ENCODE measurements at places on chromosomes 1 and 21.
A peak's percentile ranks its signal among the peaks of the same experiment; 100 is the strongest.

DNA sequence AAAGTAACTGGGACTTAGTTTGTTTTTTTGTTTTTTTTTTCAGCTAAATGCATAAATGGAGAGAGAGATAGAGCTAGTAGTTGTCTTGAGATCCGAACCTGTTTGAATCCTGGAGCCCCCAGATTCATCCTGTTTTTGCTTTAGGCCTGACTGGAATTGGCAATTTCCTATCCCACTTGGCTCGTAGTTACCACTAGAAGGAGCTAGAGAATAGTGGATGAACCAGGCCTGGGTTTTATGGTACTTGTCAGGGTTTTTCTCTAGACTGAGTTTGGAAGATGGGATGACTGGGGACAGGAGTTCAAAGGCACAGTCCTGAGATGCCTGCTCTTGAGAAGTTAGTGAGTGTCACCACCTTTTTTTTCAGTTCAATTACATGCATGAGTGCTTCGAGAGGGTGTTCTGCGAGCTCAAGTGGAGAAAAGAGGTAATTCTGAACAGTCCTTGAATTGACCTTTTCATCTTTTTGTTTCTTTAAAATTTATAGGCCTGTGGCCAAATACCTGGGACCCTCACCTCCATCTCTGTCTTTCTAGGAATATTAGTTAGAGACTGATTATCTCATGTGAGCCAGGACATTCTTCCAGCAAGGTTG, 23.4 kb downstream of the CELF3 start:
- no peak for DNase-seq

DNA sequence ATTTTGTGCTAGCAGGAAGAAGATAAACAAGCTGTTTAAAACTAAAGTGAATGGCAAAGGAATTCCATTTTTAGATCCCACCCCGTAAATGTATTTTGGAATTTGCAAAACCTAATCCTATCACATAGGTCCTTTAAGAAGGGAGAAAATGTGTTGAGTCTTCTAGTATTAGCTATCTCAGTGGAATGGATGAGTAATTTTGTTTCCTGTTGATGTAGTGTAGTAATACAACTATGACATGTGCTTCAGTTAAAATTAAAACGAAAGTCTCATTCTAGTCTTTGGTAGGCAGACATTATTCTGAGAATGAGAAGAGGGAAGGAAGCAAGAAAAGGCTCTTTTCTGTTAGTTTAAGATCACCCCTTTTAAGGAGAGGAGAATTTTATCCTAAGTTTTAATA, 265.9 kb upstream of the C1orf105 start:
- no peak for DNase-seq

DNA sequence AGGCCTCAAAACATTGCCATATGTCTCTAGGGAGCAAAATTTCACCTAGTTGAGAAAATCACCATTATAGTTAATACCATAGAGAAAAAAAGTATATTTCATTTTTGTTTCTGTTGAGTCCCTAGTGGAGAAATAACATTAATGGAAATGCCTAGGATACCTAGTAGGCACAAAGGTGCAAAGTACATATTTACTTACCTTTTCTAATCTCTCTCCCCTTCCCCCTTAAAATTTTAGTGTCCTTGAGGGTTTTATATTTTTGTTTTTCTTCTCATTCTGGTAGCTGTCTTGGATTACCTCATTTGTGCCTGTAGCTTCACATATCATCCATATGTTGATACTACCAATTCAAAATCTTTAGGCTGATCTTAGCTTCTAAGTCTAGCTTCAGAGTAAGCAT, 127.0 kb downstream of the MAGI3 start:
- DNase-seq = no peak

GRCh38 chr1:179034720-179035119, 9.0 kb downstream of the FAM20B start:
- DNase-seq = no peak

GRCh38 chr1:46493316-46494032, 3.8 kb downstream of the DMBX1 start:
- no peak for DNase-seq

DNA sequence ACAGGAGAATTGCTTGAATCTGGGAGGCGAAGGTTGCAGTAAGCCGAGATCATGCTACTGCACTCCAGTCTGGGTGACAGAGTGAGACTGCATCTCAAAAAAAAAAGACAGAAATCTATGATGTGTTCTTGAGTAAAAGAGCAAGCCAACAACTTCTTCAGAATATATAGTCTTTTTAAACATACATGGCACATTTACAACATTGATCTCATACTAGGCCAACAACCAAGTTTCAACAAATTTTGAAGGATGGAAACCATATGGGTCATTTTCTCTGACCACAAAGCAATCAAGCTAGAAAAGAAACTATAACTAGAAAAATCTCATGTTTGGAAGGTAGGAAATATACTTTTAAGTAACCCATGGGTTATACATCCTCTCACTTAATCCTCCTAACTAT, 38.3 kb downstream of the PAFAH2 start:
- DNase-seq = no peak

GRCh38 chr1:192133350-192133926, 24.8 kb upstream of the RGS18 start:
- no peak for DNase-seq

DNA sequence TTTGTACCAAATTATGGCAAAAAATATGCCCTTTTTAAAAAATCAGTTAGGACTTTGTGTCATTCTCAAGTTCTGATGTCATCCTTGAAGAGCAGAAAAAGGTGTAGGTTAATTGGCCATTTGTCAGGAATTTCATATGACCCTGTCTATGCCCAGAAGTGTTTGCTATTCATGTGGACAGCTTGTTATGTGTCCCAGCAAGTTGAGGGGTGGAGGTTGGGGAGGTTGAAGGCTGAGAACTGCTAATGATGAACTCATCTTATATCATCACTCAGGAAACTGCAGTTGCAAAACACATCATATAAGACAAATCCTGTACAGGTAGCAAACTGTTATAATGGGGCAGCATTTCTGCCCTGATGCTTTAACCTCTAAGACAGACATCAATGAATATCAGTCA, 106.5 kb downstream of the PHTF1 start:
- DNase-seq = no peak

GRCh38 chr1:174160109-174160473, 771 bp downstream of the RABGAP1L start:
- peak; percentile 19 for DNase-seq

DNA sequence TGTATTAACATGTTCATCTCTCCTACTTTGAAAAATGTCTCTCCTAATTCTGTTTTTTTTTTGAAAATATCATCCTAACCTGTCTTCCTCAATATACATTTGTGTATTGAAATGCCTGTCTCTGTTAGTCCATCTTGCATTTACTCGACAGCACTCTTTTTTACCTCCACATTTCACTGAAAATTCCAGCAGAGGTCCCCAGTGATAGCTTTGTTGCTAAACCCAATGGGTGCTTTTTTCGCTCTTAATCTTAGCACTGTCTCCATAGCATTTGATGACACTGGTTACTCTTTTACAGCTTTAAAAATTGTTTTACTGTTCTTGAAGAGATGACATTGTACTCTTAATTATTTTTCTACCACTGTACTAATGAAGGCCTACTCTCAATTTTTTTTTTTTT, 10.8 kb downstream of the OSBPL9 start:
- no peak for DNase-seq

DNA sequence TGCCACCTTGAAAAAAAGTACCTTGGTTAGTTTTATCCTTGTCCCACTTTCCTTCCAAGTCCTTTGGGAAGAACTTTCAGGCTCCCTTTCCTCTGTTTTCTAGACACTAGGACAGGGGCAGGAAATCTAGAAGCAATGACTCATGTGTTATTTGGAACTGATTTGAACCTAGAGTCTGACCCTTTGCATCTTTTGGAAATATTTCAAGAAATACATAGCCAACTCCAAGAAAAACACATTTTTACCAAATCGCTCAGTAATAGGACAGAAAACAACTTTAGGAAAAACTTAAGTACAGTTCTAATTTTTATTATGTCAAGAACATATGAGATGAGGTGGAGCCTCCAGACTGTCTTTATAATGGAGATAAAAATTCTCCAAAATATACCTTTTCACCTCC, 292.4 kb downstream of the PTBP2 start:
- no peak for DNase-seq

DNA sequence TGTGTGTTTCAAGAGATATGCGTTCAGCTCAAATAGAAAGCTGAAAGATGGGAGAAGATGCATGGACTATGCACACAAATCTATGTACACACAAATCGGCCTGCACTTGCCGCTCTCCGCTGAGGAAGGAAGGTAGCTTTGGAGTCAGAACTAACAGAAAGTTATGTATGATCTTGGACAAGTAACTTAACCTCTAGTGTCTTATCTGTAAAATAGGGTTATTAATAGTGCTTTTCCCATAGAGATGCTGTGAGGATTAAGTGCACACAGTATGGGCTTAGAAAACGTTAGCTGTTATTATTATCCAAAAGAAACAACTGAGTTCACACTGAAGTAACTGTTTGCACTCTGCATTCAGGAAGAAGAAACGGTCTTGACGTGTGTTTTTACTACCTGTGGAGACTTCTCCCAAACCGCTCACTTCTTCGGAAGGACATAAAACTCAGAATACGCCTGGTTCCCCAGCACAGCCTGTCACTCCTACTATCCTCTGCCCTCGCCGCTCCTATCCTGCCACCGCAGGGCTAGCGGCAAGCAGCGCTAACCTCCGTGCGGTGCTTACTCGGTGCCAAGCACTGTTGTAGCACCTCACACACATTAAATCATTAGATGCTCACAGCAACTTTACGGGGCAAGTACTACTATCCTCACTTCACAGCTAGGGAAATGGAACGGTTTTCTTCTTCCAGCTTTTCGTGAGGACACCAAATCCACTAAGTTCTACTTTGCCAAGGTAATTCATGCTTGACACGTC, 1.3 kb downstream of the TGFBR3 start:
- DNase-seq = no peak

DNA sequence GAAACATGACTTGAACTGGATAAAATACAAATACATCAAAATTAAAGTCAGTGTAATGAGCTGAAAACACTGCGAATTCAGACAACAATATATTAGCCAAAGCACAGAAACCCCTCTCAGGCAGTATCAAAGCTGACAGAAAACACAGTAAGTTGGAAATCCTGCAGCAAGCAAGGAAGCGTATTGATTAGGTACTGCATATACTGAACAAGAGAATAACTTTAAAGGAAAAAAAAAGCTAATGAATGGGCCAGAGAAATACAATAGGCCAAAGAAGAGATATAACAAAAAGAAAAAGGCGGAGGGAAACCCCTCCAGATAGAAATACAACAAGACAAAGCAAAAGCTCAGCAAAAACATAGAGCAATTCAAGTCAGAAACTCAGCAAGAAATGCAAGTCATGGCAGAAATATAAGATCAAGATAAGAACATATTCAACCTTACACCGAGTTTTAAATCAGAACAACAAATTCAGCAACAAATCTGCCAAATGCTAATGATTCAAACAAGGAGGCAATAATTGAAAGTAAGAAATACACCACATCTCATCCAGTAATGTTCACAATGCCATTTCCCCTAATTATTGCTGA, 299.0 kb downstream of the USH2A start:
- DNase-seq = no peak

DNA sequence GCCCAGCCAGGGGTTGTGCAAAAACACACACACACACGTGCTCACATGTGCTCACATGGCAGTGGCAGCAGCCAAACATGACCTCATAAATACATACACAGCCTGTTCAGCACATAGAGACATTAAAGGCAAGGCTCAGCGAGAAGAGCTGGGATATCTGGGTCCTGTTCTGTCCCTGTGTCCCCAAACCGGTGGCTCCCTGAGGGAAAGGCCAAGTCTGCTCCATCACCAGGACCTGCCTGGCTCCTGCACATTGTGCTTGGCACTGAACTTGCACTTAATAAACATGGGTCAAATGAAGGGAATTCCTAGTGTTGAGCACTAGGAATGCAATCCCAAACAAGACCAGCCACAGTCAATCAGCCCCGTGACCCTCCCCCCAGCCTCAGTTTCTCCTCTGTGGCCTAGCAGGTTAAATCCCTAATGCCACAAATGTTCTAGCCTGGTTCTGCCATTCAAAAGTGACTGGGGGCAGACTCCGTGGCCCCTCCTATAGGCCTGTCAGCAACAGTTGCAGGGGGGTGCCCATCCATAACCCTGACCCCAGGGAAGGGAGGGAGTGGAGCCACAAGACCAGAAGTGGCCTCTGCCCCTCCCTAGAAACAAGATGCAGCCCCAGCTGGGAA, 160.9 kb upstream of the VAMP3 start:
- DNase-seq = no peak

DNA sequence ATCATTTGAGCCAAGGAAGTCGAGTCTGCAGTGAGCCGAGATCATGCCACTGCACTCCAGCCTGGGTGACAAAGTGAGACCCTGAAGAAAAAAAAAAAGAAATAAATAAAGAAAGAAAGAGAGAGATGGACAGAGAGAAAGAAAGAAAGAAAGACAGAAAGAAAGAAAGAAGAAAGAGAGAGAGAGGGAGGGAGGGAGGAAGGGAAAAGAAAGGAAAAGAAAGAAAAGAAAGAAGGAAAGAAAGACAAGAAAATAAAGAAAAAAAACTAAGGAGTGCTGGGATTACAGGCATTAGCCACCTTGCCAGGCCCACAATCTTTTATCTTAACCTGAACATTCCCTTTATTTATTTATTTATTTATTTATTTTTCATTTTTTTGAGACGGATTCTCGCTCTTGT, 51.7 kb upstream of the SOD1 start:
- DNase-seq = no peak

DNA sequence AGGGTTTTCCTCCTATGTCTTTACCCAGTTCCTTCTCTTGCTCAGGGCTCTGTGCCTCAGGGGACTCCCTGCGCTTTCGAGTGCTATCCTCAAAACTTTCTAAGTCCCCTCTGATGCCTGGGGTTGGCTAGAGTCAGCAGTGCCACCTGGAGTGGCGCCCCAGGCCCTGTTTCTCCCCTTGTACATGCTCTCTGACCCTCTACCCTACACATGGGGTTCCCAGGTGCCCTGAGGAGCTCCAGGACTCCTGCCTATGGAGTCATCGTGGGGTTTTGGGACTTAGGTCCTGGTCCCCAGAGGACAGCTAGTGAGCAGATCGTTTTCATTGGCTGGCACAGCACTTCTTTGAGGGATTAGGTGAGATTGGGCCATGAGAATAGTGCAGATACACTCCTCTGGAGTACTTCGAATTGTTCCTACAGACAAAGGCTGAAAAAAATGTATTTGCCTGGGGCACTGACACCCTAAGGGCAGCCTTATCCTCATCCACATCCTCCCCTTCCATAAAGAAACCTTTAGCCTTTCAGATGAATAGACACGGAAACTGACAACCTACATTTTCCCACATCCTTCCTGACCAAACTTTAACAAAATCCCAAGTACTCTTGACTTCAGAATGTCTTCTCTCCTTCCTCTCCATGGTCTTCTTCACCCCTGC, 41.5 kb downstream of the LGR6 start:
- no peak for DNase-seq

GRCh38 chr21:32298148-32298559, 501 bp upstream of the MRAP start:
- no peak for DNase-seq

- no peak for DNase-seq
Measured at GRCh38 chr1:246417152-246417812, 89.8 kb downstream of the SMYD3 start.

Measured in caudate nucleus (tissue), 63 donors.